Stimulated activated CD8-positive, alpha-beta memory T cell treated with anti-CD3 and anti-CD28 coated beads, Interleukin-7, amount 100 ng/mL, for 24 hours (primary cell): ENCODE measurements at places on chromosomes 6 and 20.

DNA sequence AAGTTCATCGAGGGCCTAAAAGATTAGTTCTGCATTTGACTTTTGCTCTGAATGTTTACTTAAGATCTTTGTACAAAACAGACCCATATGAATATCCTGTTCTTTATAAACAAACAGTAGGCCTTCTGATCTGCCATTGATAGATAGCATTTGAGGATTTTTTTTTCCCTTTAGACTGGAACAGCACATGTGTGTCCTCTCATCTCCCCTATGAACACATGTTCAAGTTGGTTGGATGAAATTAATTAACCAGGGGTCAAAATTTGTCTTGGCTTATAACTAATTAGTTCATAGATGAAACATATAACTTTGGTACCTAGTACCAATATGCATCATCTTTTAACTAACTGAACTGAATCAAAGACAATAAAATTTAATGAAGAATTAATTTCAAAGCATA lies 81.3 kb downstream of the AK9 start:
- DNase-seq: no peak

- DNase-seq: no peak
Observed at GRCh38 chr6:13593720-13594119, 19.3 kb downstream of the SIRT5 start.

DNA sequence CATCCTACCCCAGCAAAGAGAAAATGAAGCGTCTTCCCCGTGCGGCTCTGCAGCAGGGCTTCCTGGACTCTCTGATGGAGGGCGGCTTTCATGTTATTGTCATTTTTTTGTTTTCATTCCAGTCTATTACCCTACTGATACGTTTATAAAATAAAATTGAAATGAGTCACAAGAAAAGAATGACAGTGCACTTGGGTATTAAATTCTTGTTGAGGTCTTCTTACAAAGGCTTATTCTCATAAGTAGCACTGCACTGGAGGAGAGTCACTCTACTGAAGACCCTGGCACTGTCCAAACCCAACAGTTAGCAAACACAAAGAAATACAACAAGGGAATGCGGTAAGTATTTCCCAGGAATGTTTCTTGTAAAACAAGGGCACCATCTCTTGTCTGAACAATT lies 379.3 kb downstream of the MAFB start:
- no peak for DNase-seq

DNA sequence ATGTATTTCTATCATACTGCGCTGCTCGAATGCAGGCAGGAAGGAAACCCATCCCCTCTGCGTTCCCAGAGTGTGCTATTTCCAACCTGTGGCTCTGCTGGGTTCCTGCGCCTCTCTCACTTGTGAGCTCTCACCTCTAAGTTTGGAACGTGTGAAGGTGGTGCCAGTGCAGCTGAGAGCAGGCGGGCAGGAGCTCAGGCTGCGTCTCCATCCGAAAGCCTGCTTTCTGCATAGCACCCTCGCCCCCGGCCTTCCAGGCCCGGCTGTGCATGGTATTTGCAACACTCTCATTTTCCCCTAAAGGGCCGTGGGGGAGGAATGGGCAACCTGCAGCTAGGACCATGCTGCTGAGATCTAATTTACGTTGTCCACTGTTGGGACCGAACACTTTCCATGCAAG lies 288.0 kb upstream of the TSHZ2 start:
- no peak for DNase-seq

- DNase-seq: no peak
Observed at GRCh38 chr6:6910734-6911295, 196.9 kb upstream of the RREB1 start.

- DNase-seq: no peak
Observed at GRCh38 chr20:49340161-49340966, 62.5 kb upstream of the ZNFX1 start.

GRCh38 chr6:39169448-39170344 lies 54.7 kb upstream of the SAYSD1 start:
- no peak for DNase-seq
